RPMI8226 (cell line): ENCODE measurements at places on chromosomes 6 and 20.

- peak; percentile 43 for DNase-seq
Observed at GRCh38 chr20:1900321-1900801, 5.2 kb downstream of the SIRPA start.

GRCh38 chr6:2353412-2354137 is 108.2 kb upstream of the GMDS start:
- DNase-seq = peak; percentile 82

- no peak for DNase-seq
Observed at GRCh38 chr20:57576617-57577550, 16.0 kb downstream of the PCK1 start.

DNA sequence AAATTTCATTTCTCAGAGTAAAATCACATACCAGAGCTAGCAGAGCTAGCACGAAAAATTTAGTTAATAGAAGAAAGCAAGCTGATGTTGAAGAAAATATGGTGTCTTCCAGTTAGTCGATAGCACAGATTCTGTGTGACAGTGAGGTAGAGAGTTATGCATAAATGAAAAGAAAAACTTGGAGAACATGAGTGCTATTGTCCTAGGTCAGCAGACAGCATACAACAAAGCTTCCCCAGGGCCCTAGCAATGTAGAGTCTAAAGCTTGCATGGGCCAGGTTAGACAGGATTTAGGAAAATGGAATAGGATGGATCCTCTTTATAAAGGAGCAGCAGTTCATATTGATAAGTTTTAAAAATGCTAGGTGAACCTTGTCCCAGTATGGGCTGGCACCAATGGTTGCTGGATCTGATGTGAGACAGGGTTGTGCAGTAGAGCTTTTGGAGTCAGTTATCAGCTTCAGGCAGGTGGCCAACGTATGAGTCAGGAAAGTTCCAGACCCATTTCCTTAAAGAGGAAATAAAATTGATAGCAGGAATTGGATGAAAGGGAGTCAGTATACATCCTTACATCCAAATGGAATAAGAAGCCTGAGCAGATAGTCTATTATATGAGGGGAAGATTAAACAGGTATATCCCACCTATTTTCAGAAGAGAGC is 277.2 kb downstream of the FRK start:
- no peak for DNase-seq

- DNase-seq = no peak
Observed at GRCh38 chr20:34574861-34575260, 16.3 kb downstream of the MAP1LC3A start.

DNA sequence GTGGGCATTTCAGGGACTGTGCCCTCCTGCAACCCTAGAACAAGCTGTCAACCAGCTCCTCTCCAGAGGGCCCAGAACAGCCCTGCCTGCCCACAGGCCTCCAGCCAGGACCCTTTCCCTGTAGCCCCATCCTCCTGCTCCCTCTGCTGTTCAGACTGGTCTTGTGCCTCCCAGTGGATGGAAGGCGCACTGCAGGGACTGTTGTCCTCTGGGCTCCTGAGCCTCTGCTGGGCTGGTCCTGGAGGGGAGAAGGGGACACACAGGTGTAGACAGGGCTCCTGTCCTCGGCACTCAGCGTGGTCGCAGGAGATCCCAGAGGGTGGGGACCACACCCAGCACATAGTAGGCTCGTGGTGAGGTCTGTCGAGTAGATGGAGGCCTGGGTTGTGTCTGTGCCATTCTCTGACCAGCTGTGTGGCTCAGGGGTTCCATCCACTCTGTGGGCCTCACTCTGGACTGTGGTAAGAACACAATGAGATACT is 11.5 kb downstream of the ITPR3 start:
- peak; percentile 44 for DNase-seq
